HT1080 (cell line): ENCODE measurements at places on chromosomes 2 and 18.

DNA sequence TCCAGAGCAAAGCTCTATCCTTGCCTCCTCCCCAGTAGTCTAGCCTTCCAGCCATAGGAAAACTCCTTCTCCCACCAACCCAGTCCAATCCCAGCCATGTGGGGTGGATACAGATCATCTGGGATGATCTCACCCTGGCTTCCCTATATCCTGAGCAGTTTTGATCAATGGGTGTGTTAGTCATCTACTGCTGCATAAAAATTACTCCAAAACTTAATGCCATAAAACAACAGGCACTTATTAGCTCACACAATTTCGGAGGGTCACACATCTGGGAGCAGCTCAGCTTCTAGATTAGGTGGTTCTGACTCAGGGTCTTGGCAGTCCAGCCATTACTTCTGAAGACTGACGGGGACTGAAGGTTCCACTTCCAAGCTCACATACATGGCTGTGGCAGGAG, 190.4 kb downstream of the SPP2 start:
- peak; percentile 94 for DNase-seq

DNA sequence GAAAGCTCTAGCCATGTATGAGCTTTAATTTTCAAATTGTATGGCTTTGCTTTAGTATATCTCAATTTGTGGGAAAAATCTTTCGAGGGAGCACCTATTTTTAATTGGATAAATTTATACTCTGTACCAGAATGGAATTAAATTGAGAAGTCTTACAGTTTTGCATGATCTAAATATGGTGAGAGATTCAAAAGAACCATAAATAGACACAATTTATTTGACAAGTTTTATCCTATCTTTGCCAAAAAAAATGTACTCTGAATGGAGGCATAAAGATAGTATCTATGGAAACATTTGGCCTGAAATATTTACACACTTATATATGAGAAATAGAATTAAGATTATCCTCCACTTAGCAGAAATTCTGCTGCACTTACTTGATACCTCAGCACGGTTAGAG, 238.4 kb downstream of the NDUFA10 start:
- no peak for DNase-seq

- no peak for DNase-seq
Measured at GRCh38 chr18:74513883-74514205, 17.7 kb downstream of the CNDP2 start.

- peak; percentile 96 for DNase-seq
Measured at GRCh38 chr2:203583701-203584100, 48.6 kb upstream of the RAPH1 start.

DNA sequence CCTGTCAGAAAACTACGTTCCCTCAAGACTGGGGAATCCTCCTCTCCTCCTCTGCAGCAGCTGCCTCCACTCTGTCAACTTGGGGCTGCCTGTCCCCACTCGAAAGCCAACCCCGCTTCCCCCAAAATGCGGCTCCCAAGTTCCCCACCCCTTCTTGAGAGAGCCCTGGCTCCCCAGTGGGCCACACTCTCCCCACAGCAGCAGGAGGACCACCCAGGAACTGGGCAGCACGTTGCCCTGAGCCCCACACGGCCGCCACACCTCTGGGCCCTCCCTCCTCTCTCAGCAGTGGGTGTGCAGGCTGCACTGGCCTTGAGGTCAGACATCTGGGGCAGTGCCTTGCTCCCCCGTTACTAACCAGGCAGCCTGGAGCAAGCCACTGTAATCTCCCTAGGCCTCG, 9.6 kb upstream of the TEX51 start:
- no peak for DNase-seq

GRCh38 chr2:197914778-197915177, 110.4 kb downstream of the PLCL1 start:
- no peak for DNase-seq

- no peak for DNase-seq
Measured at GRCh38 chr2:147214914-147215313, 629.9 kb upstream of the ACVR2A start.

- DNase-seq, result no peak
Measured at GRCh38 chr2:611519-611918, 65.7 kb downstream of the TMEM18 start.

GRCh38 chr18:36335476-36336279, 38.2 kb downstream of the FHOD3 start:
- DNase-seq, result no peak

DNA sequence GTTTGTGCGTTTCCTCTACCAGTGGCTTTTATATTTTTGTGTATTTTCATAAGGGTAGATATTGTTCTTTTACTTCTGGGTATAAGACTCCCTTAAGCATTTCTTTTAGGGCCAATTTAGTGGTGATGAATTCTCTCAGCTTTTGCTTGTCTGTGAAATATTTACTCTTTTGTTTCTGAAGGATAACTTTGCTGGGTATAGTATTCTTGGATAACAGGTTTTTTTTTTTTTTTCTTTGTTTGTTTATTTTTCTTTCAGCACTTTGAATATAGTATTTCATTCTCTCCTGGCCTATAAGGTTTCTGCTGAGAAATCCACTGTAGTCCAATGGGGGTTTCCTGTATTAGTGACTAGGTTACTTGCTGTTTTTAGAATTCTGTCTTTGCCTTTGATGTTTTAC, 122.7 kb downstream of the XRCC5 start:
- DNase-seq, result no peak

GRCh38 chr2:118265873-118266455, 177.7 kb downstream of the INSIG2 start:
- DNase-seq, result no peak

DNA sequence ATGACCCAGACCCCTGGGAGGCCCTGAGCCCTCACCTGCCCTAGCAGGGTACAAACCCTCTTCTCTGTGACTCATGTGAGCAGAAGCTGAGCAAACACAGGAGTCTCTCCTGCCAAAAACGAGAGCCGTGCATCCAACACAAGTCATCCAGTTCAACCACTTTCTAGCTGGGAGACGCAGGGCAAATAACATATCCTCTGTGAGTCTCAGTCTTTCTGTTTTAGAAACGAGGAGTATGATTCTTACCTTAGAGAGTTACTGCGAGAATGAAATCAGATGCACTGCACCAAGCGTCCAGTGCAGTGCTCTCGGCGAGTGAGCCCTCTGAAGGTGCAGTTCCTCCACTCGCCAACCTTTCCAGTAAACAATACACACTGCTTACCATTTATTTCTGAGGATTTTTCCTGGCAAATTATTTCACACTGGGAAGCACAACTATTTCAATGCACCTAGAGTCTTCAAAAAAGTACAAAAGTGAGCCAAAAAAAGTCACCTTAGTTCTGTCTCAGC, 331.8 kb upstream of the MYT1L start:
- DNase-seq, result no peak

GRCh38 chr2:128284841-128285240, 33.8 kb downstream of the HS6ST1 start:
- no peak for DNase-seq

- DNase-seq, result no peak
Measured at GRCh38 chr2:42216694-42217093, 47.5 kb downstream of the EML4 start.

DNA sequence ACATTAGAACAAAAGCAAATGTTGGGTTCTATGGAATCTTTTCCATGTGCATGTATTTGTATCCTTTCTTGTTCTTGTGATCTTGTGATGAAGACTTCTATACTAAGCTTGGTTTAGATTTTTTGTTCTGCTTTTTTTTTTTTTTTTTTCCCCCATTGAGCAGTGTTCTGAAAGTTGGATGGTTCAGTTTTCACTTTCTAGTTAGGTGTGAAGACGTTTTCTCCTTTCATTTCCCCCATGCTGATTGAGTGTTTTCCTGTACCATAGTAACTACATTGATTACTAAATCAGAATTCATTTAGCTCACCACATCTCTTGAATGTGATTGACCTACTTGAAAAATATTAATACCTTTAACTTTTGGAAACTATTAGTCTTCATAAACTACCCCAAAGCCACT, 34.1 kb downstream of the NOP58 start:
- DNase-seq, result no peak

GRCh38 chr2:85446296-85447221, 28.0 kb downstream of the SH2D6 start:
- DNase-seq, result no peak

DNA sequence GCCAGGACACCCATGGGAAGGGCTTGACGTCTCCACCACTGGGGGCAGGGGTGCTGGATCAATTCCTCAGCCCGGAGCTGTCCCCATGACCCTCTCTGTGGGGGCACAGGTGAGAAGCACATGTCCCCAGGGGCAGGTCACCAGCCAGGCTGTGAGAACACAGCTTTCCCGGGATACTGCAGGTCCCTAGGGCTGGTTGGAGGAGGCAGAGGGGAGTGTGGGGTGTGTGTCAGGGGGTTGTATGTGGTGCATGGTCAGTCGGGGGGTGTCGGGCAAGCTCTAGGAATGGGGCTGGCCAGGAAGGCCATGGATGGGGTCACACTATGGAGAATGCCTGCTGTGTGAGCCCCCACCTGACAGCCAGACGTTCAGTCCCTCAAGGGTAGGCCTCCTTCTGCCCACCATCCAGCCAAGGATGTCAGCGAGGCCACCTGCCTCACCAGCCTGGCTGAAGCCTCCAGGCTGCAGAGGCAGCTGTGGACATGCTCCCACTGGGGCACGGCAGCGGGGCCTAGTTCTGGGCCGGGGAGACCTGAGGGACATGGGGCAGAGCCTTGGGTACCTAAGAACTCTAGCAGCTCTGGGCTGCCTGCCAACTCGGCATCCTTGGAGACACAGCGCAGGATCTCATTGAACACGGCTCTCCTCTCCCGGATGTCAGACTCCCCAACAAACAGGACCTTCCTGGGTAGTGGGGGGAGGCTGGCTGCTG, 10.3 kb downstream of the HS1BP3 start:
- DNase-seq, result no peak
